ENCODE measurements at places on chromosomes 2 and 18.

DNA sequence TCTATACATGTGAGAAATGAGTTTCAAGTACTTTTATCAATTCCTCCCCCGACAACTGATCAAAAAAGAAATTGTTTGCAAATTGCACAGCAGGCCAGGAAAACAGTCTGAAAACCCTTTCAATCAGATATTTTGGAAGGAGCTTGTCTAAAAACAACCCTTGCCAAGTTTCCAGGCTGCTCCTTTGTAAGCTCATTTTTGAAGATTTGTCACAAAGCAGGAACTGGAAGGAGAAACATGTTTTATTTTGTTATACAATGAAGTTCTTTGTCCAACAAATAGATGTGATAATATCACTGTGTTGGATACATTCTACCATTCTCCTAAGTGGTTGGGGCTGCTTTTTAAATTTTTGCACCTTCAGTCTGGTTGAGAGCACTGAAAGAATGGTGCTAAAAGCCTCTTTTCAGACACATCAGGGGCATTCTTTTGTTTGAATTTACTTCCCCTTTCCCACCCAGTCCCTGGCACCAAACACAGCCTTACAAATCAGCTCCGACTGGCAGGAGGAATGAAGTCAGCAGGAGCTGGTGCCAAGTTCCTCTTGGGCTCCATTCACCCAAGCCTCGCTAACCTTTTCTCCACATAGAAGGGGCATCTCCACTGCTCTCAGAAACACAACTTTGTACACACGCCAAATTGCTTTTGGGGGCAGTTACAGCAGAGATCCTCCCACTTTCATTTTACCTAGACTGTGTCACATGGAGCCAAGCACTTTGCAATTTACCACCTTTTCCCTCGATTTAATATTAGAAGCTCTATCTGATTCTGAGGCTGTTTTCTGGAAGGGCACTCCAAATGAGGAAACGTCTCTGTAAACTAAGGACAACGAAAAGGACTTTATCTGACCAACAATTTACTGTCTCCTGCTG, 88.0 kb downstream of the C1D start:
- DNase-seq = no peak

DNA sequence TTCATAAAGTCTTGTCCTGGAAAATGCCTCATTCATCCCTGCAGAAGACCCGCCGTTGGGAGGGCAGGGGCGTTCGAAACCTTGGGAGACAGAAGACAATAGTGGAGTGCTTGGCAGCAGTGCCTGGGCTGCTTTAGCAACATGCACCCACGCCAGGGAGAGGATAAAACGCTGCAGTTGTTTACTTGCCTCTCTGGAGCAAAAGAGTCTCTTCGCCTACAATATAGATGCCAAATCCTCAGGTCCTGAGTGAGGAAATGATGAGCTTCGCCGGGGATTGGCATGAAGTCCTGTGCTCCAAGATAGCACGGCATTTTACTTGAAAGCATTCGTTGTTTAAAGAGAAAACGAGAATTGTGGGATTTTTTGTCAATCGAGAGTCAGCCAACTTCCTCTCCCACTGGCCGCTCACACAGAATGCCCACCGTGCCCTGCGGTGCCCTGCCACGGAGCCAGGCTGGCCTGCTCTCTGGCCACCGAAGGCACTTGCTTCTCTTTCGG, 152.5 kb upstream of the POU3F3 start:
- DNase-seq = no peak

DNA sequence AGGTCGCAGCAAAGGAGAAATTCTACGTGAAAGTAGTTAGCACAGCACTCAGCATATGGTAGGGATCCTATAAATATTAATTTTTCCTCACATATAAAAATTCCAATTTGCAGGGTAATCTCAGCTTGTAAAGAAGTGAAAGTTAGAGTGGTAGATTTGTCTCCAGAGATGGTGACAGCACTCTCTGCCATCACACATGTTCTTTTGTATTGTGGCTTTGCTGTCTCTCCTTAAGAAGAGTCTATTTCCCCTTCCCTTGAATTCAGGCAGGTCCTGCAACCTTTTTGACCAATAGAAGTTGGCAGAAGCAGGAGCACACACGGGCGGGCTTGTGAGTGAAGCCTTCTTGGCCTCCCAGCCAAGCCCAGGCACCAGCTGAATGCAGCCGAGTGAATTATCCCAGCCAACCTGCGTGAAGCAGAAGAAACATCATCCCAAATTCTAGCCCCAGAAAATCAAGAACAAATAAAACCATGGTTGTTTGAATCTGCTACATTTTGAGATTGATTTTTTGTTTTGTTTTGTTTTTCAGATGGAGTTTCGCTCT, 107.8 kb upstream of the COPS8 start:
- no peak for DNase-seq

- DNase-seq = no peak
Observed at GRCh38 chr18:77996737-77997136, 747.1 kb downstream of the GALR1 start.

DNA sequence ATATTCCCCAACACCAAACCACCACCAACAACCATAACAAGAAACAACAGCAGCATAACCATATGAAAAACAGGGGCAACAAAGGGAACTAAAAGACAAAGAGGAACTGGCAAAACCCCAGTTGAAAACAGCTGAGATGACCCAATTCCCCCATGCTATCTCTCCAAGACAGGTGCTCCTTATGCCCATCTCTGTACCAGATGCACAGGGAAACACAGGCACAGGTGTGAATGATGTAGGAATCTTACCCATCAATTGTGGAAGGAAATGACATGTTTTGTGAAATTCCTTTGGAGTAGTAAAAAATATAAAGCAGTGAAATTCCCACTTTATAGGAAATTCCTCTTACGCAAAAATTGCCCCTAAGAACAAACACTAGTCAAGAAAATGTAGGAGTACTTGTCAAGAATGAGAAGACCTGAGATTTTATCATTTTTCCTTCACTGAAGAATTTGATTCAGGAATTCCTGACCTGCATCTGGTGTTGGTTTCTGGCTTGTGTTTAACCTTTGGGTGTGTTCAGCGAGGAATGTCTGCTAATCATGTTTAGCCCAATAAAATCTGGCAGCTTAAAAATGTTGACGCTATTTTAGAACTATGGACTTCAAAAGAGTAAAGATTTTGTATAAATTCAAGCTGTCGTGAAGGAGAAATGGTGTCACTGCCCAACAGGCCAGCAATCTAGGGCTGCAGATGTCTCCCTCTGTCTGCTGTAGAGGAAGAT, 67.7 kb upstream of the ARHGAP28 start:
- no peak for DNase-seq

DNA sequence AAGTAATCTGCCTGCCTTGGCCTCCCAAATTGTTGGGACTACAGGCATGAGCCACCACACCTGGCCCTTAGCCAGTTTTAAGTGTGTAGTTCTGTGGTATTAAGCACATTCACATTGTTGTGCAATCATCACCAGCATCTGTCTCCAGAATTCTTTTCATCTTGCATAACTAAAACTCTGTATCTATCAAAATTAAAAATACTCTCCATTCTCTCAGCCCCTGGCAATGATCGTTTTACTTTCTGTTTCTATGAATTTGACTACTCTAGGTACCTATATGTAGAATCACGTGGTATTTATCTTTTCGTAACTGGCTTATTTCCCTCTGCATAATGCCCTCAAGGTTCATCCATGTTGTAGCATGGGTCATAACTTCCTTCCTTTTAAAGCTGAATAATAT, 45.5 kb upstream of the CAVIN2 start:
- DNase-seq = no peak

GRCh38 chr2:79876430-79876829, 363.6 kb downstream of the CTNNA2 start:
- DNase-seq = no peak

DNA sequence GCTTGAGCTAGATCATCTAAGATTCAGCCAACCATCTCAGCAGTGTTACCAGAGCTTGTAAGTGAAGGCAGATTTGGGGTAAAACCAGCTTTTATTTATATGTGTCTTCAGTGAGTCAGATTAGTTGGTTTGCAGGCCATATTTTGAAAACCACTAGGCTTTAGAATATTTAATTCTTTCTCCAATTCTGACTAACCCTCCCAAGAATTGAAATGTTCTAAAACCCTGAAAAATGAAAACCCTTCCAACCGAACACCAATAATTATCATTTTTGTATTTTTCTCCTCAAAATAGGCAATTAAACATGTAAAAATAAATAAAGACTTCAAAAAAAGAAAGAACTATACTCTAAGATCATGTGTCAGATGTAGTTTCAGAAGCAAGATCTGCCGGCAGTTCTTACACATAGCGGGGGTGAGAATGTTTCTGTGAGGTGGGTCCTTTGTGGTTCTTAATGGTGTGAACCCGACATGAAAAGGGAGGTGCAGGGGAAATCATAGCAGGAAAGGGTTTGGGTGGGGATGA, 14.2 kb downstream of the PLEK start:
- no peak for DNase-seq

DNA sequence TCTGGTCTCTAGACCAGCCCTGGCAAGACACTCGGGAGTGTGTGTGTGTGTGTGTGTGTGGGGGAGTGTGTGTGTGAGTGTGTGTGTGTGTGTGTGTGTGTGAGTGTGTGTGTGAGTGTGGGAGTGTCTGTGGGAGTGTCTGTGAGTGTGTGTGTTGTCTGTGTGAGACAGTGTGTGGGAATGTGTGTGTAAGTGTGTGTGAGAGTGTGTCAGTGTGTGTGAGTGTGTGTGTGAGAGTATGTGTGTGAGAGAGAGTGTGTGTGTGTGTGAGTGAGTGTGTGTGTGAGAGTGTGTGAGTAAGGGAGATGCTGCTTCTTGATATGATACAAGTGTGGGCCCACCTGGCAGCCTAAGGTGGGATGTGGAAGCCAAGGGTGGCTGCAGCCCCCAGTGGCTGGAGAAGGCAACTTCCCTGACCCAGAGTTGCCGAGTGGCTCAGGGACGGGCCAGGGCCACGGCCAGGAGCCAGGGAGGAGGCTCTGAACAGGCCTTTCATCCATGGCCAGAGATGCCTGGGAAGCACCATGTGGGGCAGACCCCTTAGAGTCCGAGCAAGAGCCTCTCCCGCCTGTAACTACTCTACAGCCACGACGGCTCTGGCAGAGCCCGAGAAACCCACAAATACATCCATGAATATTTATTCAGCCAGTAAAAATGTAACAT, 159.3 kb upstream of the MYCN start:
- DNase-seq = no peak

DNA sequence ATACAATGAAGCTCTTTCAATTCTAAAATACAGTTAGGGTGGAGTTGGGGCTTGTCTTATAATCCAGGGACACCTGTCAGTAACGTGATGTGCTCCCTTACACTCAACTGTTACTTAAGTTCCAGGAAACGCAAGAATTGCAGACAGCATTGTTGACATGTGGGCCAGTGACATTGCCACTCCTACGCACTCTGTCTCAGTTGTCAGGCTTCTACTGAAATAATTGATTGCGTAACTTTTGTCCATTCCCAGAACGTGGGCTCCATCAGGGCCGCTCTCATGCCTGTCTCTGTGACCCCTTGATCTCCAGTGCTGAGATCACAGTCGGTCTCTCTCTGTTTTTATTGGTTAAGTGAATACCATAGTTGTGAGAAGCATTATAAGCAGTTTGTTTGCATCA, 487.8 kb downstream of the GALR1 start:
- no peak for DNase-seq

DNA sequence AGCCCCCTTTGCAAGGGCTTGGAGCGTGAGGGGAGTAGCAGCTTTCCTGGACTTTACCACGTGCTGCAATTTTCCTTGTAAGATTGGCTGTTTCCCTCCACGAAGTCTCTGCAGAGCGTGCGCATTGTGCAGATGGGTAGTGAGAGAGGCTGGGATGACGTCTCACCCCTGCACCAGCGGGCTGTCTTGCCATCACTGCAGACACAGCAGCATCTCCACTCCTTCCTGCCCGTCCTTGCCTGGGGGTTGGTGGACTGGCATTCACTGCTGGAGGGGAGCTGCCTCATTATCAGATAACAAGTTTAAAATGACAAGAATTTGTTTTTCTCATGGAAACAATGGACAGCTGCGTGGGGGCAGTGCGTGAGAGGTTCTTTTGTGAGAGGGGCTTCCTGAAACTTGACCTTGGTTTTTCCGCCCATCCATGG, 45.3 kb upstream of the HS6ST1 start:
- no peak for DNase-seq

GRCh38 chr2:37856101-37856751, 68.9 kb upstream of the RMDN2 start:
- DNase-seq = no peak

DNA sequence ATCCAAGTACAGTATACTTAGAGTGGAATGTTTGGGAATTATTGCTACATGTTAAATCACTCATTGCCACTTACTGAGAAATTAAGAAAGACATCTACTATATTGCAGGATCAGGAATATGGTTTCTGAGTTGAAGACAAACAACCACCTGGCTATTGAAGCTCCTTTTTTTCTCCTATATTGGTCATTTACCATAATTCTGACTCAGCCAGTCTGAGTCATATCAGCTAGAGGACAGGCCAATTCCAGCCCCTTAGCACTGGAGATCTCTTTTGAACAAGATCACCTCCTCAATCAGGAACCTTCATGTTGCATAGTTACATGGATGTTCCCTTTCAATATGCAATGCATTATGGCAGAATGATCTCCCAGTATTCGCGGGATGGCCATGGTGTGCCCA, 42.7 kb upstream of the CDH19 start:
- DNase-seq = no peak

DNA sequence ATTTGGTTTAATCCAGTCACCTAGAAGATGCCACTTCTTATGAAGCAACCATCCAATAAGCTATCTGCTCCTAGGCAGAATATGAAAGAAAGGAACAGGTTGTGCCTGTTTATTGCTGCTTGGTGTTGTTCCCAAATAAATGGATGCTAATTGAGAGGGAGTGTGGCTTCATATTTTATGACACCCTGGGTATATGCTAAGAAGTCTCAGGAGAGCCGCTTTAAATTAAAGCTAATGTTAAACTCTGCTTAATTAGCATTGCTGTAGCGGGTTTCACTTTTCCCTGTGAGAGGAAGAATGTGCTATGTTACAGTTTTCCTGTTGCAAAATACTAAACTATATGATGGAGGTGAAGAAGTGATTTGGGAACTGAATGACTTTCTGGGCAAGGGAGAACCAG, 48.7 kb upstream of the TANK start:
- DNase-seq = no peak

DNA sequence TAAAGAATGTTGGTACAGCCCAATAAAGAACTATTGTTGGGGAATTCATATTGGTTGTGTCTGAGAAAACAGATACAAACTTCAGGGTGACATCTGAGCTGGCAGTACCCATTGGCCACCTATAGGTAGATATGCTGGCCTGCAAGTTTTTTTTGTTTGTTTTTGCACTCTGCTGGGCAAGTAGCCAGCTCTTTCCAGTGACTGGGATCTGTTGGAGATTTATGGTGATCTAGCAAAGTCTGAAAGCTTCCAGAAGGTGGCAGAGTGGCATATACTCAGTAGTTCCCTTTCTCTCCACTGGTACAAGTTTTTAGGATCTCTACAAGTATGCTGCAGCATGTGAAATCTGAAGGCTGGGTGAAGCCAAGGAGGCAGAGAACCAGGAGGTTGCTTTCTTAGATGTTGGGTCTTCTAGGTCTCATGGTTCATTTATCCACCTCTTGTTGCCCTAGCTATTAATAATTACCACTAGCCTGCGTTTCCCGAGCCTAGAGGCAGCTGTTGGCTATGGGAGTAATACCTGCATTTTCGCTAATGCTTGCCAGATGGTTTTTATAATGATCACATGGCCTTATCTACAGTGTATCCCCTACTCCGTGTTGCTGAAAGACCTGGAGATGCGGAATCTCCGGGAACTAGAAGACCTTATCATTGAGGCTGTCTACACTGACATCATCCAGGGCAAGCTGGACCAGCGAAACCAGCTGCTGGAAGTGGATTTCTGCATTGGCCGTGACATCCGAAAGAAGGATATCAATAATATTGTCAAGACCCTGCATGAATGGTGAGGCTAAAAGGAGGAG, 9.5 kb downstream of the COPS7B start:
- no peak for DNase-seq

Data from NCI-H187 (cell line).